NCI-H774 (cell line): ENCODE measurements at places on chromosomes 5 and 9.
A peak's percentile ranks its signal among the peaks of the same experiment; 100 is the strongest.

- no peak for DNase-seq
These were observed 47.8 kb upstream of the EQTN start for GRCh38 chr9:27344776-27345175.

DNA sequence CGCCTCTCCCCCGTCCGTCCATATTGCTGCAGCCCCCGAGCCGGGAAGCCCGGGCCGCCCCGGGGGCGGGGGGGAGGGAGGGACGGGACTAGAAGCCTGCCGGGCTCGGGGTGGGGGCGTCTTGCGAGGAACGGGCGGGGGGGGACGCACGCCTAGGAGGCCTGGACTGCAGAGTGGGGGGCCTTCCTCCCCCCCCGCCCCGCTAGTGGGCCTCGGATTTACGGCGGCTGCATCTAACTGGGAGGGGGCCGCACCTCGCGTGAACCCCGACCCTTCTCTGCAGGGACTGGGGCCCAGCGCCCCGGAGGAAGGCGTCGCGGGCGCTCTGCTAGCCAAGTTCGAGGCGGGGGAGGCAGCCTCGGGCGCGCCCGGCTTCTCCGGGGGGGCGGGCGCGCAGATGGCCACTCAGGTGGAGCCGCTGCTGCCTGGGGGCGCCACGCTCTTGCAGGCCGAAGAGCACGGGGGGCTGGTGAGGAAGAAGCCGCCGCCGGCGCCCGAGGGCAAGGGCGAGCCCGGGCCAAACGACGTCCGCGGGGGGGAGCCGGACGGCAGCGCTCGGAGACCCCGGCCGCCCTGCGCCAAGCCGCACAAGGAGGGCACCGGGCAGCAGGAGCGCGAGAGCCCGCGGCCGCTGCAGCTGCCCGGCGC, at the start of gene LARP1:
Gene LARP1 (plus strand): TSS at position 17 of the 648 bp plus-strand sequence. CDS start 381 bp downstream, at position 398.
- no peak for DNase-seq

DNA sequence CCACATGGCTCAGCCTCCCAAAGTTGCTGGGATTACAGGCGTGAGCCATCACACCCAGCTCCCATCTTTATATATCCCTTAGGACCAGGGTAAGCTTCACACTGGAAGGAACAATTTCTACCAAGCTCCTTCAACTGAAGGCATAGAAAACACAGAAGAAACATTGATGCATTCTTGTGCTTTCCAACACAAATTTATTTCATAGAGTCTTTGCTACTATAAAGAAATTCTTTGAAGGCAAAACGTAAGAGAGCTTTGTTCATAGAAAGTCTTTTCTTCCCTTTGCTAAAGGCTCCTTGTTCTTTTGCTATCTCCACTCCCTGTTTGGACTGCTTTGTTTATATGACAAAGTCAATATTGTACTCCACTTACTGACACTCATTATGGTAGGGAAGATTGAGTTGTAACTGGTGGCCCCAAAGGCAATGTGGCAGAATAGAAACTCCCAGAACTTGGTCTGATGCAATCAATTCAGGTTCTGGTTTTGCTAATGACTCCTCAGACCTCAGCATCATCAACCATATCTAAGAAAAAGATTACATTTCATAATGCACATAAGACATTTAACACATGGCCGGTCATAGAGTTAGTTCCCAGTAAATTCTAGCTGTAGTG, 97.4 kb upstream of the CLINT1 start:
- DNase-seq, result no peak

DNA sequence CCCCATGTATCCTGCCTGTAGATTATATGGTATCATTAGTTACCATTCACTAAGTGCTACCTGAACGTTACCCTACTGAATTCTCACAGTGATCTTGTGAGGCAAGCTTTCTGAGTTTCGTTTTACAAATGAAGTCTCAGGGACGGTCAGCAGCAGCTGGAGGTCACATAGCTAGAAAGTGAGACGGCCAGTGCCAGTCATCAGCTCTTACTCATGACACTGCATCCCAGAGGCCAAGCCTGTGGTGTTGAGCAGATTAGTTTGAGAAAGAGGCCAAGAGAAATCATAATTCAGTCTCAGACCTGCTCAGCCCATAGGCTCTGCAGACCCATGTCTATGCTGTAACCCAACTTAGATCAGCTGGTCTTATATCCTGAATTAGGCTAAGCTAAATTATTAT, 95.7 kb upstream of the EGFLAM start:
- no peak for DNase-seq

GRCh38 chr5:107954254-107954653, 283.5 kb upstream of the EFNA5 start:
- no peak for DNase-seq

DNA sequence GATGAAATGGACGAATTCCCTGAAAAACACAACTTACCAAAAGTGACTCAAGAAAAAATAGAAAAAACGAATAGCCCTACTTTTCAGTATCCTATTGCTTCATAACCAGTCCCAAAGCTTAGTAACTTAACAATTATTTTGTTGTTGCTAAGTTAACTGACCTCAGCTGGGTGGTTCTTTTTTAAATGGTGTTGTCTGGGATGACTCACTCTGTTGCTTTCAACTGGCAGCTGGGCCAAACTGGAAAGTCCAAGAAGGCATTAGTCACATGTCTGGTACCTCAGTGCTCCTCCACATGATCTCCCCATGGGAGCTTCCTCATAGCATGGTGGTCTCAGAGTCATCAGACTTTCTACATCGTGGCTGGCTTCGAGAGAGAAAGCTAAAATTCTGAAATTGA, 47.8 kb upstream of the ADAMTS2 start:
- no peak for DNase-seq

DNA sequence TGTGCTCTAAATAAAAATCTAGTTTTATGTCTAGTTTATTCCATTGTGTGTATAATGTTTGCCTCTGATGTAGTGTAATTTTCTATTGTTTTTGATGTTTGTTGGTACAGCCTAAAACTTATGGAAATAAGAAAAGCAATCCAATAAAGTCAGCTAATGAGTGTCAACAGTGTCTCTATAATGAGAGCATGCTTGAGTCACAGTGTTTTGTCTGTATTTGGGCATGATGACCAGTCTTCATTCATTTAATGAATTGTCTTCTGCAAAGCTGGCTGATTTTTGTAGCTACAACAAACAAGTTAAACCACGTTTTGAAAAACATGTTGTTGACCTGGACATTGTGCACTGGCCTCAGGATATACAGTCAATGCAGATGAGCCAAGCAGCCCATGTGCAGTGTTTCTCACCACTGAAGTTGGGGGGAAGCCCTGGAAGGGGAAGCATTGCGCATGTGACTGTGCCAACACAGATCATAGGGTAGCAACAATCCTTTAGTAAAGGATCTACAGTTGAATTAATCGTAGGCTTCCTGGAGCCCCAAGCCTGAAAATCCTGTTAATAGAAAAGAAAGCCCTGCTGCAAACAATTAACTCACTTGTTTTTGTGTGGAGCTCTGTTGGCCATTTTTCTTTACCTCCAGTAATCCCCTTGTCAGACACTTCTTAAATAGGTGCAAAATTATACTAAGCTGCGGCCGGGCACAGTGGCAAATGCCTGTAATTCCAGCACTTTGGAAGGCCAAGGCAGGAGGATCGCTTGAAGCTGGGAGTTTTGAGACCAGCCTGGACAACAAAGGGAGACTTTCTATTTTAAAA, 88.0 kb downstream of the INIP start:
- peak; percentile 20 for DNase-seq

DNA sequence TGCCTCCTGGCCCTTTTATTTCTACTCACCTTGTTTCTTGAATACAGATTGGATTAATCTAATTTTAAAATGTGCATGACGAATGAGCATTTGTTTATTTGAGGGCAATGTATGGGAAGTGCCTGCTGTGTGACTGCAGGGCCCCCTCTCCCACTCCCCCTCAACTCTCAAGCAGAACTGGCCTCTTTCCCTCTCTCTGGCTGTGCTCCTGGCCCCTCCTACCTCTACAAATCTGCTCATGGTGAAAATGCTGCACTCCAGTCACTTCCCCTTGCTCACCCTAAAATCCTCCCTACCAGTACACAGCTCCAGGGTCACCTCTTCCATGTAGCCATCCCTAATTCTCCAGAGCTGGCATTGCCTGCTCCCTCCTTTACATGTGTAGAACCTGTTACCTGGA, 17.2 kb upstream of the NDST1 start:
- no peak for DNase-seq

DNA sequence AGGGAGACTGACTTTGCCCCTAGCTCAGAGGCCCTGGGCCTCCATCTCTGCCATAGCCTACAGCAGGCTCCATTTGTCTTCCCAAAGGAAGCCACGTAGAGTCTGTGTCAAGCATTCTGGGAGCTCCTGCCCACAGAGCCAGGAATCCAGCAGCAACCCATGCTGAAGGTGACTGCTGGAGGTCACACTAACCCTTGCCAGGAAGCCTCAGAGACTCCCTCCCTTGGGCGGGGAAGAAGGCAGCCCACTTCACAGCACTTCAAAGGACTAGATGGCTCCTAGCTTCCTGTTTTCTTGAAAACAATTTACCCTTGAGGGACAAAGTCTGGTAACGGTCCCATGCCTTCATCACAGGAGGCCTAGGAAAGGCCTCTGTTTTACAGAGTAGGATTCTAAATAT, 1.7 kb downstream of the CKMT2 start:
- no peak for DNase-seq

DNA sequence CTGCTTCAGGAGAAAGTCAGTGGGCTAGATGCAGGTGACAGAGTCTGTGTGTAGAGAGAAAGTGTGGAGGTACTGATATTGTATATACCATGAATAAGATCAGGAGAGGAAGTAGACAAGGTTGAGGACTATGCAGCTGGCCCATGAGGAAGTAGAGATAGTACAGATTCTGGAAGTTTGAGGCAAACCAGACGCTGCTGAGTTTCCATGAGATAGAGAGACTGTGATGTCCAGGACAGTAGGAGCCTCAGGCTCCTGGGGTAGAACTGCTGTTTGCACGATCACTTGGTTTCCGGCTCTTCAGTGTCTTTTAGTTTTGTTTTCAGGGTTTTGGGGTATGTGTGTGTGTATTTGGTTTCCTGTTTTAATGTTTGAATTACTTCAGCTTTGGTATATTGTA, 13.6 kb downstream of the OTULINL start:
- no peak for DNase-seq
